ENCODE measurements at places on chromosomes 5 and 9.

DNA sequence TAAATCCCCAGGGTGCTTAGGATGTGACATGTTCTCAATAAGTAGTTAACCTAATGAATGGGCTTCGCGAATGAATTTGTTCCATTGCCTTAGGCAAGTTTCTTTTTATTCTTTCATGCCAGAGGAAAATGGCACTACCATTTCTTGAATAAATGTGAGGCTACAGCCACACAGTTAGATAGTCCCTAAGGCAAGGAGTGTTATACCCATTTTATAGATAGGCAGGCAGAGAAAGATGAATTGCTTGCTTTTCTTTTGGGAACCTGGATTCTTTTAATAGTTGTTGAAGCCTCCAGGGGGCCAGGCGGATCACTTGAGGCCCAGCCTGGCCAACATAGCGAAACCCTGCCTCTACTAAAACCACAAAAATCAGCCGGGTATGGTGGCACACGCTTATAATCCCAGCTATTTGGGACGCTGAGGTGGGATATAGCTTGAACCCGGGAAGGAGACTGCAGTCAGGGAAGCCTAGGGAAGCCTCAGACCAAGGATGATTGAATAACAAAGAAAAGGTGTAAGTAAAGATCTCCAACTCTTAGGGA lies 943 bp downstream of the NOP16 start:
- no peak for DNase-seq

DNA sequence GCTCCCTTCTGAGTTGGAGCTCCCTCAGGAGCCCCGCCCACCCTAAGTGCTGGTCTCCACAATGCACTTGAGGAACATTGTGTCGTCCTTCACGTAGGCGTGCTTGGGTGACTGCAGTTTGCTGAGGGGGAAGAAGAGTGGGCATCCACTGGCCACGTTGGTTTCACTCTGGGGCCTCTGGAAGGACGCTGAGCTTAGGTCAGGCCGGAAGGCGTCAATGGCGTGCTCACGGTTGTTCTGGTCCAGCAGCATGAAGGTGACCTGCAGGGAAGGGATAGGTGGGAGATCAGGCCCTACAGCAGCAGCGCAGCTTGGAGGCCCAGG lies 21.7 kb downstream of the TRAF1 start:
- DNase-seq: no peak

GRCh38 chr9:1050125-1050895 lies at the start of gene DMRT2:
TSS of gene DMRT2 (plus strand) at chr9:1050357. CDS start at chr9:1051614, 1,257 bp downstream.
- DNase-seq: peak; percentile 67

- no peak for DNase-seq
These were observed 9.8 kb downstream of the AKNA start for GRCh38 chr9:114378016-114378415.

GRCh38 chr5:1726956-1727355 lies 72.7 kb downstream of the MRPL36 start:
- DNase-seq: no peak

- DNase-seq: peak; percentile 24
These were observed 122.3 kb downstream of the MTRR start for GRCh38 chr5:7991125-7991821.

- no peak for DNase-seq
These were observed 2.5 kb upstream of the NDFIP1 start for GRCh38 chr5:142106061-142106460.

- no peak for DNase-seq
These were observed 21.6 kb upstream of the EXOC3 start for GRCh38 chr5:421287-421880.

DNA sequence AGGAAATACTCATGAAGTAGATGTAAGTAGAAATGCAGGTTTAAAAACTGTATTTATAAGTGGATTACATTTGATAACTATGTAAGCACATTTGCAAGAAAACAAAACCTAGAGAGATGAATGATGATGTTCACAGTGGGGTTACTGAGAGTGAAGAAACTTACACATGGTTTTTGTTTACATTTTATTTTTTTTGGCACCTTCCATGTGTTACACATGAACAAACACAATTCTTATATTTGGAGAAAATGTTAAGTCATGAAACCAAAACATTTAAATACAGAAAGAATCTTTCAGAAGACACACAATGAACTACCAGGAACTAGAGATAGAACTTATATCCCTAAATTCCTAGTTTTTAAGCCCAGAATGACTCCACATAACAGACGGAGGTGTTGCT lies 51.5 kb upstream of the SPATA31E1 start:
- DNase-seq: no peak

DNA sequence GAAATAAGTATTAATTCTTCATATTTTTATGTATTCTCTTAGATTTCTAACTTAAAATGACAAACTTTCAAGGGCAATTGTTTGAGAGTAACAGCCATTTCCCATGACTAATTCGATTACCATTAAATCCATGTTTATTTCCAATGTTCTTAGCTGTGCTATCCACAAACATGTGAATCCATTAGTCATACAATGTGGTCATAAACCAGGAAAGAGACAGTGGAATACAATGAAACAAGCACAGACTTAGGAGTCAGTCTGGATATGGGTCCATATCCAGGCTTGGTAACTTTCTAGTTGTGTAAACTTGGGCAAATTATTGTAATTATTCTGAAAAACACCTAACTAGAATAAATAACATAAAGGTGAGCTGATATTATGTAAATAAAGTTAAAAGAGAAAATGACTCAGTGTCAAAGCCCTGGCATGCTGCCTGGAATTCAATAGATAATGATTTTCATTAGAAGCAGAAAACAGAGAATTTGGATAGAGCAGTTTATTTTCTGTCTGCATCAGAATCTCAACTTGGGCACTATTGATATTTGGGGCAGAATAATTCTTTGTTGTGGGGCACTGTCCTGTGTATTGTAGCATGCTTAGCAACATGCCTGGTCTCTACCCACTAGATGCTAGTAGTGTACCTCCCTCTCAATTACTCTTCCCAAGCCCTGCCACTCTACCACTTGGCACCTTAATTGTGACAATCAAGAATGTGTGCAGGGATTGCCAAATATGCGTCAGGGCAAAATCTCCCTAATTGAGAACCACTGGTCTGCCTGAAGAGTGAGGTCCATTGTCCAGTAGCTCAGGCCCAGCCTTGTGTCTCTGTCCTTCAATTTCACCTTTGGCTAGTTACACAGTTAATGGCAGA lies 44.7 kb upstream of the SLC27A6 start:
- DNase-seq: peak; percentile 21

GRCh38 chr9:138022756-138023393 lies 145.3 kb downstream of the CACNA1B start:
- DNase-seq: no peak

- peak; percentile 45 for DNase-seq
These were observed 72.7 kb downstream of the ZFAND5 start for GRCh38 chr9:72292256-72292682.

- DNase-seq: no peak
These were observed 35.1 kb downstream of the SKIC3 start for GRCh38 chr5:95519681-95520080.

- no peak for DNase-seq
These were observed 597.0 kb downstream of the CHSY3 start for GRCh38 chr5:130501151-130501865.

- DNase-seq: peak; percentile 61
These were observed 8.8 kb downstream of the RXRA start for GRCh38 chr9:134335061-134335460.

GRCh38 chr5:35781181-35781790 lies 75.4 kb upstream of the IL7R start:
- no peak for DNase-seq

DNA sequence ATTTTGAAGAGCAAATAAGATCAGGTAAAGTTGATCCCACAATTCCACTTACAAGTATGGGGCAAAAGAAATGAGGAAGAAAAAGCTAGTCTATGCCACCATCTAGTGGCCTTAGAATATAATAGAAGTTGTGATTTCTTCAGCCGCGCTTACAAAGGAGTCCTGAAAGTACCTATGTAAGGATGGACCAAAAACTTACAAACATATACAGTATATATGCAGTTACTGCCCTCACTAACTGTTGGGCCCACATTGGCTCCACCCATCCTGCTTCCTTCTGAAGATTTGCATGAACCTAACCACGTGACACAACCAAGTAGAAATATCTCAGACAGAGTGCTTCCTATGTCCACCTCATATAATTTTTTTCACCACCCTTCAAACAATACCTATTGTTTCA lies 11.7 kb upstream of the OR13D1 start:
- peak; percentile 43 for DNase-seq

DNA sequence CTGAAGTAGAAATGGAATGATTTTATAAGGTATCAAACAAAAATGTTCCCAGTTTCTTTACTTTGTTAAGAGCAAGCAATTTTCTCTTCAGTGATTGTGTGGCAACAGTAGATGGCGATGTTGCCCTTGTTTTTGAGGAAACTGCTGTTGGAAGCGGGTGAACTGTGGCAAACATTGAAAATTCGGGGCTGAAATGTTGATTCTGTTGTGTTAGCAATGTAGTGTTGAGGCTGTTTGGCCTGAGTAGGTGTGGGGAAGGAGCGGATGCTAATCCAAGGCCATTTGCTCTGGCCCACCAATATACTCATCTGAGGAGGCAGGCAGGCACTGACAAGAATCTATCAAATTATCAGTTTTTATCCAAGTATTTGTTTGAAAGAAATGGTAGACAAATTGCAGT lies 129.8 kb downstream of the SLC12A2 start:
- peak; percentile 66 for DNase-seq

Data from EL (cell line).